Stimulated activated CD8-positive, alpha-beta memory T cell treated with anti-CD3 and anti-CD28 coated beads, Interleukin-7, amount 100 ng/mL, for 1 hour (primary cell): ENCODE measurements at places on chromosomes 6 and 20.

DNA sequence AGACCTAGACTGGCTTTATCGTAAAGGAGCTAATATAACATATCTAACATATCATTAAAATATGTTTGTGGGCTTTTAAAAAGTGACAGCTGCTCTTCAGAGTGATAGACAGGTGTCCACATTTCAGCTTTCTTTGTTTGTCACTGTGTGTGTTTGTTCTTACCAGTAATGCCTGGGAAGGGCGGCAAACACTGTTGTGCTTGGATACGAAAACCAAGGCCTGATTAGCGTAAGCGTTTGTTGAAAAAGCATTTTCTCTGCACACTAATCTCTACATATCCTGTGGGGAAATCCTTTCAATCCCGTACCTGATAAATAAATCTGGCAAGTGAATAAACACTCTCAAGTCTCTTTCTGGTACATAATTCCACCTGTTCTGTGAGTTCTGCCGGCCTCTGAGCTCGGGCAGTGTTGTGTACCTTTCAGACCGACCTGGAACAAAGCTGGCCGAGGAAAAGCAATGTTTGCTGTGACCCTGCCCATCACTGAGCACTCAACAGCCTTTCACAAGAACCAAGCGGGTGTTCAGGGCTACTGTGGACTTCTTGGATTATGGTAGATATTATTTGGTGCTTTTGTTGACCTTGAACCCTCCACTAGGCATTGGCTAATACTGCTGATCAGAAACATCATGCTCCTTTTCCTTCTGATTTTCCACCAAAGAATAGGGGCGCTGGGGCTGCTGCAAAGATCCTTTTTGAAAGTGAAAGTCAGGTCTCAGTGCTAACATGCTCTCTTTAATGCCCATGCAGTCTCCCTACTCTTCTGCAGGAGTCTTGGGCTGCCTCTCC, 100.4 kb downstream of the CD83 start:
- no peak for DNase-seq

GRCh38 chr20:51487565-51488268, 54.8 kb downstream of the NFATC2 start:
- no peak for DNase-seq

GRCh38 chr20:4445784-4446183, 275.9 kb upstream of the PRND start:
- no peak for DNase-seq

DNA sequence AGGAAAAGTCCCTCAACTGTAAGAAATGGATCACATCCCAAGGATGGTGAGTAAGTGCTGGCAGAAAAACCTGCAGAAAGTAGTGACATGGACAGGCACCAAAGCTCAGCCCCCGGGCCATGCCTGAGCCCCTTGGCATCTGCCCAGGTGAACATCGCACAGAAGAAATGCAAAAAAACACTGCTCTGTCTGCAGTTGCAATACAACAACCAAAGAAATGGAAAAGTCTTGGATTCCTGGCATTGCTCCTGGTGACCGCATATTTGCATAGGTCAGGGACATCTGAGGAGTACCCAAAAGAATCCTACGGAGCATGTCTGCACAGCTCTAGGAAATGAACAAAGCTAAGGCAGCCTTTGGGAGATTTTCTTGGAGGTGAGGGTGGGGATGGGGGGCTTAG, 63.1 kb upstream of the PTPRT start:
- no peak for DNase-seq

GRCh38 chr6:47027315-47027714, 14.8 kb downstream of the ADGRF1 start:
- no peak for DNase-seq

DNA sequence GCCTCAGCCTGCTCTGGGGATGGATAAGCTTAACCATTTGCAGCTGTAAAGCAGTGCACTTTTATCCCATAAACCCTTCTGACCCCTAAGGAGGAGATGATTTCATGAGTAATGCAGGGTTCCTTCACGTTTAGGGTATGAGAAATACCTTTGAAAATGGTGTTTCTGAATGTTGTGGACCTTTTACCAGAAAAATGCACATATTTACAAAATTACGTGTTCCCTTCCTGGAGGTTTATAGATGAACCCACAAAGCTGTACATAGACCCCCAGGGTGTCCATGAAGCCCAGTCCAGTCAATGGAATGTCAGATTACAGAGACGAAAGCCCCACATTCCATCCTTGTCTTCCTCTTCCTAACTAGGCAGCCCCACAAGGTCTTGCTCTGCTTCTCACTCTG, 78.6 kb upstream of the INSM1 start:
- no peak for DNase-seq

DNA sequence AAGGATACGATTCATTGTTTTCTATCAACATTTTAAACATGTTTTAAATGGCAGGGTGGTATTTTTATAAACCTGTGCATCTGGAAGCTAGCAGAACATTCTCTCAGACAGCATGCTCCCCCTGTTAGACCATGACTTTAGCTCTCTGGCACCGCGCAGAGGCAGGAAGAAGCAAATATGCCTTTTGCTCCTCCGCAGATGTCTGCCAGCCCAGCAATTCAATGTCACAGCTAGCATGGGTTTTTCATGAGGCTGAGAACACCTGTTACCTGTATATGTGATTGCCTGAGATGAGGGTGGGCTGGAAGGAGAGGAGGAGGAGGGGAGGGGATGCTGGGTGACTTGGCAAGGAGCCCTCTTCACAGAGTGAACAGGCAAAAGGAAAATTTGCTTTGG, 6.7 kb downstream of the MTCH1 start:
- no peak for DNase-seq

- no peak for DNase-seq
These were observed 50.7 kb downstream of the UBE2V1 start for GRCh38 chr20:50062006-50062838.

DNA sequence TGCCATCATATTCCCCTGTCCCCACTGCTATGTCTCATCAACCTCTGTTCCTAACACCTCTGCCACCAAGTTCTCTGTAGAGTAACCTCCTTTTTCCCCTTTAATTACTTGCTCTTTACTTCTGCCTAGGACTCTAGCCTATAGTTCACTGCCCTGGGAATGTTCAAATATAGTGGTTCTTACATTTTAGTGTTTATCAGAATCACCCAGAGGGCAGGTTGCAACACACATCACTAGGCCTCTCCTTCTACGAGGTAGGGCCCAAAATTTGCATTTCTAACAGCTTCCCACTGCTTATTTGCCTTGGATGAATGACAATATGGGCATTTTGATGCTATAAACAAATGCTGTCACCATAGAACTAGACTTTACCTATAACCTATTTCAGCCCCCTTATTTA, 23.1 kb upstream of the C6orf141 start:
- DNase-seq: no peak

GRCh38 chr20:35283441-35284266, 918 bp downstream of the EIF6 start:
- no peak for DNase-seq

DNA sequence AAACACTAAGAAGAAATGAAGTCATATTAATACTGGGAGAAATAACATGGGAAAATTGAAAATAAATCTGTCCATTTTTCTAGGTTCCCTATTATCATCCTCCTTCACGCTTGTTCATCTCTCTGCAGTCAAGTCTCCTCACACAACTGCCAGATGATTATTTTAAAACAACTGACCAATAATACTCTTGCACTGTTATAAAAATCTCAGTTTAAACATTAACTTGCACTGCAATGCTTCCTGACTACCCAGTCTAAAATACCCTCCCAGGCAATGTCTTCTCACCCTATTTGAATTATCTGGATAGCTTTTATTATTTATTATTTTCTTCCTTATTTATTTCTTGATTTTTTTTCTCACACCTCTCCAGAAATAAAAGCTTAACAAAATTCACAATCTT, 5.7 kb downstream of the EYS start:
- no peak for DNase-seq

GRCh38 chr20:63128367-63128766, 87.6 kb downstream of the YTHDF1 start:
- no peak for DNase-seq

DNA sequence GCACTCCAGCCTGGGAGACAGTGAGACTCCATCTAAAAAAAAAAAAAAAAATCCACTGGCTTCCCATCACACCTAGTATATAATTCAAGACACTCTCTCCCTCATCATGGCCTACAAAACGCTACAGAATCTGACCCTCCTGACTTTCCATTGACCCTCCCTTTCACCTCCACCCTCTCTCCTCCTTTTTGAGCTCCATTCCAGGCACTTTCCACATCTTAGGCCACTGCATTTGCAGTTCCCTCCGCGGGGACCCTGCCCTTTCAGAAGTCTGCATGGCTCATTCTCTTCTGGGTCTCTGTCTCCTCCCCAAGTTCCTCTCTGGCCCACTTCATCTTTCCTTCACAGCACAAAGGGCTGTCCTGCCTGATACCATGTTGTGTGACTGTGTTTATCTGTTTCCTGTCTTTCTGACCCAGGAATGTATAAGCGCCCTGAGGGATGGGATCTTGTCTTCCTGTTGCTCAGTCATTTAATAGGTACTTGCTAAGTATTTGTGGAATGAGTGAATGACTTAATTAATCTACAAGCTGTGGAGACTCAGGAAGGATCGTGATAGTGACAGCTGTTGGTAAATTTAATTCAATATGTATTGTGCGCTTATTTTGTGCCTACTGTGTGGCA, 35.2 kb downstream of the NCR2 start:
- no peak for DNase-seq
